HFF-Myc (cell line): ENCODE measurements at places on chromosomes 11 and 22.

DNA sequence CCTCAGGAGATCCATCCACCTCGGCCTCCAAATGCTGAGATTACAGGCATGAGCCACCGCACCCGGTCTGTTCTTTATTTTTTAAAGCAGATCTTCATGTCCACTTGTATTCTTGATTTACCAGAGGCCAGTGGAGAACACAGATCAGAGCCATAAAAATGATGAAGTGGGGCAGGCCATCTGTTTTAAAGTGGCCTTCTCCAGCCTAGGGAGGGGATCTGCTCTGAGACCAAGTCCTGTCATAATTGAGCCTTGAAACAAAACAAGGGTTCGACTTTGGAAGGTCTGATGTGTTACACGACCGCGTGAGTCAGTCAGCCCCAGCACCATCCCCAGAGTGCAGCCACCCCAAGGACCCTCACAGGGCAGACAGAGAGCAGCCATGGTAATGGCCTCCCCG, 27.5 kb downstream of the ABCC8 start:
- DNase-seq = no peak

- DNase-seq = peak; percentile 25
Observed at GRCh38 chr11:36564376-36565030, 3.3 kb upstream of the RAG1 start.

- no peak for DNase-seq
Observed at GRCh38 chr11:6223854-6224253, 10.6 kb downstream of the FHIP1B start.

DNA sequence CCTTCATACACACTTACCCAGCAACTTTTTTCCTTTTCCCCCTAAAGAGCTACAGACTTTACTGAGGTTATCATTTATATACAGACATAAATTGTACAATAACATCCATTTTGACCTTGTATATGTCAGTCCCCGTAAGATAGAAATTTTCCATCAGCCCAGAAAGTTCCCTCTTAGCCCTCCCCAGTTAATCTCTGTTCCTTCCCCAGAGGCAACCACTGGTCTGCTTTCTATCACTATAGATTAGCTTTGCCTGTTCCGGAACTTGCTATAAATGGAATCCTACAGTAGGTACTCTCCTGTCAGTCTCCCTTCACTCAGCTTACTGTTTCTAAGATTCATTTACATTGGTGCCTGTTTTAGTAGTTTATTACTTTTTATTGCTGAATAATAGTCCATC, 54.9 kb downstream of the TSPAN18 start:
- no peak for DNase-seq

- DNase-seq = no peak
Observed at GRCh38 chr11:68014157-68014946, 4.2 kb downstream of the ALDH3B1 start.

GRCh38 chr11:57370251-57370650, 10.7 kb downstream of the PRG3 start:
- DNase-seq = no peak

GRCh38 chr11:8288166-8288772, 24.6 kb upstream of the LMO1 start:
- DNase-seq = no peak

- DNase-seq = no peak
Observed at GRCh38 chr11:133269267-133269666, 263.0 kb downstream of the OPCML start.

DNA sequence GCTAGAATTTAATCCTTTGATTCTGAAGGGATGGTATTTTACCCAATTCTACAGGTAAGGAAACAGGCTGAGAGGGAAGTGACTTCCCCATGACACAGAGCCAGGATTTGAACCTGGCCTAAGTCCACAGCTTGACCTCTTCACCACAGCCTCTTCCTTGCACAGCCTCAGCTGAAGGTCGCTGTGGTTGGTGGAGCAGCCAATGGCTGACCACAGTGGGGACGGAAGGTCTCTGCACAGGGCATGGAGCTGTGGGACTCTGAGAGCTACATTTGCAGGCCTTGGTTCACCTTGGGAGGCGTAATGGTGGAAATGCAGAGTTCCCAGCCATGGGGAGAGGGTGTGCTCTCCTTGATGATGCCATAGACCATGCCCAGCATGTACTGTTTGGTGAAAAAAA, 295.0 kb downstream of the DDX10 start:
- DNase-seq = no peak

- DNase-seq = no peak
Observed at GRCh38 chr11:134034496-134035381, 34.1 kb upstream of the JAM3 start.

GRCh38 chr22:17980638-17981051, 43.7 kb downstream of the MICAL3 start:
- DNase-seq = no peak

- peak; percentile 99 for DNase-seq
Observed at GRCh38 chr11:34426766-34427185, 12.0 kb upstream of the CAT start.

- no peak for DNase-seq
Observed at GRCh38 chr11:5267033-5267563, 2.6 kb downstream of the HBE1 start.

DNA sequence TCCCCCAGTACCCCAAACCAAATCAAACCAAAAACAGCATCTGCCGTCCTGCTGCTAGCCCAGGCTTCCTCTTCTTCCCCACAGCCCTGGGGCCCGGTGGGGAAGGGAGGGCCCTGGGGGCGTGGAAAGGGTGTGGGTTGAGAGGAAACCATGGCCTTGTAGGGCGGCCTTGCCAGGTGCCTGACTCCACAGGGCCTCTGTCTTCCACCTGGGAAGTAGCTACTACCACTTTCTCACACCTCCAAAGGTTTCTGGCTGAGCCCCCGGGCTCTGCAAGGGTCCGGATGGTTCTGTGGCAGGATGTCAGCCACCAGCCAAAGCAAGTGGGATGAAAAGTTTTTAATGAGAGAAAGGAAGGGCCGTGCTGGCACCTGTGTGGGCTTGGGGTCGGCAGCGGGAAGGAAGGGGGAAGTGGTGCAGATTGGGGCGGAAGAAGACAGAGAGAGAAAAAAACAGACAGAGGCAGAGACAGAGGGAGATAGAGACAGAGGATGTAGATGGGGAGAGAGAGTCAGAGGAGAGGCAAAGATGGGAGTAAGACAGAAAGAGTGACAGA, 10.5 kb downstream of the TPST2 start:
- DNase-seq = no peak

DNA sequence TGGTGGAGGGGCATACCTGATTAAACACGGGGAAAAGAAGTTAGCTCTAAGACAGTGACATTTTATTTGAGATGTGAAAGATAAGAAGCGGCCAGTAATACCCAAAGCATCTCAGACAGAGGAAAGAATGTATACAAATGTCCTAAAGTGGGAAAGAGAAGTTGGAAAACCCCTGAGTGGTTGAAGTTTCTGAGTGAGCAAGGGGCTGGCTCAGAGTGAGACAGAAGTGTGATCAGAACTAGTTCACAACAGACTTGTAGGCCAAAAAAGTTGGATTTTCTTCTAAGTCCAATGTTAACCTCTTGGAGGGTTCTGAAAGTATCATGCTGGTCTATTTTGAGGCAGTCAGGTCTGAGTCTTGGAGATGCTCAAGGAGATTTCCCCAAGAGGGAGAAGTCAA, 608.7 kb downstream of the SOX6 start:
- no peak for DNase-seq

DNA sequence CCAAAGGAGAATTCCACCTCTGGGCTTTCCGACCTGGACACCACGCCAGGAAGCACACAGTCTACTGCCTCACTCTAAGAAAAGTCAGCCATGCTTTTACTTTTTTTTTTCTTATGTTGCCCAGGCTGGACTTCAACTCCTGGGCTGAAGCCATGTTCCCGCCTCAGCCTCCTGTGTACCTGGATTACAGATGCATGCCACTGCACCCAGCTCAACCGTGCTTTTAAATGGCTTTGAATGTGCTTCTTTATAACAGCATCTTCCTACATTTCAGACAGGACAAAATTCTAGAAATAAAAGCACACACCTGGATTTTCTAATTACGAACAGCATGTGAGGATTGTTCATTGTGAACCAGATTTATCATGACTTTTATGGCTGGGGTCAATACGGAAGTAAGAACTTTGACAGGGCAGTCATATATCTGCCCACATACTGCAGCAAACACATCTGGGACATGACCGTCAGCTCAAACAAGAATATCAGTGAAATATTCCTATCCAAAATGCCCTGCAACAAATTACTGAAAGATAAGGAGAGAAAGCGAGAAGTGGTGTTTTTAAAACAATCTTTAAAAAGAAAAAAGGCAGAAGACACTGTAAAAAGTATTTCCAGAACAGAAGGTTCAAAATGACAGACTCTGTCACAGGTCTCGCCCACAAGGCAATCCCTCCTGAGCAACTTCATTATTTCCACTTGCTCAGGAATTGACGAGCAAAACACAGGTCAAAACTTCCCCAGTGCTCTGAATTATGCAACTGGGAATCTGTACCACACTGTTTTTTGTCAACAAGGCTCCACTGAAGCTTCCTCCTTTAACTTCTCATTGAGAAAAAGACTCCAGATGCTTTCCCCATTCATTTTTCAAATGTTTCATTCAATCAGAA, 42.1 kb downstream of the PACSIN2 start:
- DNase-seq = no peak

- DNase-seq = no peak
Observed at GRCh38 chr22:40855071-40855978, 1.1 kb downstream of the ST13 start.
